Subcutaneous preadipocyte (primary cell): ENCODE measurements at places on chromosomes 4 and X. TPM values are rescaled to one million over a fixed set of nuclear protein-coding genes. Genes with fewer than 3 reads are reported as not detected.

The TMEM150C gene
- total RNA-seq: 0.78 and 1.5 TPM in 2 replicates

The DMRTC1 gene
- total RNA-seq: not detected in 2 replicates

The GPC3 gene
- 1.5 TPM in 1 of 2 replicates, not detected in the other for total RNA-seq

The KCNE5 gene
- total RNA-seq: 0.37 and 0.98 TPM in 2 replicates

The GAGE1 gene
- not detected in 2 replicates for total RNA-seq

The BMP3 gene
- under 0.01 TPM in 1 of 2 replicates, not detected in the other for total RNA-seq

The SYAP1 gene
- total RNA-seq: 29.0 and 38.5 TPM in 2 replicates

The TLR10 gene
- total RNA-seq: under 0.01 TPM in 1 of 2 replicates, not detected in the other

The SLC6A14 gene
- not detected in 2 replicates for total RNA-seq

The PDGFRA gene
- 254 and 317 TPM in 2 replicates for total RNA-seq

The GLRA3 gene
- total RNA-seq: not detected in 2 replicates

The FAM236A gene
- not detected in 2 replicates for total RNA-seq

The COL4A5 gene
- total RNA-seq: 18.0 and 34.8 TPM in 2 replicates

The TAF7L gene
- 0.37 and 0.39 TPM in 2 replicates for total RNA-seq
